GM20000 (cell line): ENCODE measurements at places on chromosomes 7 and 10.

DNA sequence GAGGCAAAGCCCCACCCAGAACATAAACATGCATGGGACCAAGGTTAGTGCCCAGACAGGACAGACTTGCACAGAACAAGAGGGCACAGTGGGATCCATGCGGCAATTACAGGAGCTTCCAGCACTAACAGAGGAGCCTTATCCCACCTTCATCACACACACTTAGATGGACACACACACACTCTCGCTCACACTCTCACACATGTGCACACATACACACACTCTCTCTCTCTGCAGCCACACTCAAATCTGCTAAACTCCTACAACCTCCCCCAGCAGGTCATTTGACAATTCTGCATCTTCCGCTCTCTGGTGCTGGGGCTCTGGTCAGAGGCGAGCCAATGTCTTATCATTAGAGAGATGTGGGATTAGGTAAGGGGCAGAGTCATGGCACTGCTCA lies 120.5 kb downstream of the UBE2H start:
- no peak for DNase-seq

DNA sequence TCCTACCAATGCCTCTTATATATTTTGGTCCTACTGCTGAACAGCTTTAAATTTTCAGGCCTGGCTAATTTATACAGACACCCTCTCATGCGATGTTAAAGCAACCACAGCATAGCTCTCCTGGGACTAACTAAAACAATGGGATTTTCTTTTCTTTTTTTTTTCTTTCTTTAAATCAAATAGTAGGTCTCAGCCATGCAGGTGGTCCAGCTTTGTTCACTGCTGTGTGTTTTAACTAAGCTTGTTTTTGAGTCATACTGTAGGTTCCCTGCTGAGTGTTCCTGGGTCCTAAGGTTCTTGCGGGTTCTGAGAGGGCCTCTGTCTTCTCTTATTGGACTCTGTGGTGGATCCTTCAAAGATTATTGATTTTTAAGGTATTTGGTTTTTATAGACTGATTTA lies 113.1 kb upstream of the SORCS1 start:
- DNase-seq: no peak

DNA sequence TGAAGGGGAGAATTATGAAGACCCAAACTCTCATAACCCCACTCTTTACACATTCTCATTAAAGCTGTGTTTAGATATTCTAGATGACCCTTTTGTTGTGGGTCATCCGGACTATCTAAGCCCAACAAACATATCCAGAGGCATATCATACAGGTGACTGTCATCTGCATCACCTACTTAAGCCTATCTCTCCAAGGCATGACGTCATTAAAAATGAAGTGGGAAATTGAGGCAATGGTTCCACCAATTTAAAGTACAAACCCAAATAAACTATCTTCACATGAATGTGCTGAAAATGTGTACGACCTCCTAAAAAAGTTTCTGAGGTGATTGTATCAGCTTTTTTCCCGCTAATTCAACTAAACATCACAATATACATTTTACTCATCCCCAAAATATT lies 4.5 kb upstream of the RALA start:
- no peak for DNase-seq

GRCh38 chr7:32119790-32120196 lies 49.6 kb upstream of the PDE1C start:
- no peak for DNase-seq

DNA sequence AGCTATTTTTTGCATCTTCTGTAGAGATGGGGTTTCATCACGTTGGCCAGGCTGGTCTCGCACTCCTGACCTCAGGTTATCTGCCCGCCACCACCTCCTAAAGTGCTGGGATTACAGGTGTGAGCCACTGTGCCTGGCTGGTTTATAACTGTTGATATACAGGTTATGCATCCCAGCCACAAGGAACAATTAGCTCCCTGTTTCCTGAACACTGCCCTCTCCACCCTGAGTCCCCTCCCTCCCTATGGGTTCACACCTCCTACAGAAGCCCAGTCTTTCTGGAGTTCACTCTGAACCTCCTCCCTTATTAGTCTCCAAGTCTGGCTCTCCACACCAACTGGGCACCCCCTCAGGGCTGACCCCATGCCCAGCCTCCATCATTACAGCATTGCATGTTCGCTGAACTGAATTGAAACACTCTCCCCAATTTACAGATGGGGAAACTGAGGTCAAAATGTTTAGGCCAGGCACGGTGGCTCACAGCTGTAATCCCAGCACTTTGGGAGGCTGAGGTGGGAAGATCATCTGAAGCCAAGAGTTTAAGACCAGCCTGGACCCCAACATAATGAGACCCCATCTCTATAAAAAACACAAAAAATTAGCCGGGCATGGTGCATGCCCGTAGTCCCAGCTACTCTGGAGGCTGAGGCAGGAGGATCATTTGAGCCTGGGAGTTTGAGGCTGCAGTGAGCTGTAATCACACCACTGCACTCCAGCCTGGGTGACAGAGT lies 1.7 kb upstream of the CLIP2 start:
- no peak for DNase-seq

DNA sequence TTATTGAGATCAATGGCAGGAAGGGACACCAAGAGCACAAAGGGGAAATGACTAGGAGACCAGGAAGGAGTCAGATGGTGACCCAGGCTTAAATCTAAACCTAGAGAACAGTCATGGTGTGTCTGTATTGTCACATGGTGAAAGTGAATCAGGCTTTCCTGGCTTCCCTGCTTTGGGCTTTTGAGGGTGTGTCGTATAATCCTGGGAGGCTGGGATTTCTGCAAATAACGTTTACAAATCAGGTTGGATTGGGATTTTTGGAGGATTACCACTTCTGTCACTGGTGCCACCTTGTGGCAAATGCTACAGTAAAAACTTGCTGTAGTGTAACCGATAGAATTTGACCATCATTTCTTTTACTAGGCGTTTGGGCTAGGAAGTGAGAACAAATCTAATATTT lies 502.6 kb downstream of the NRG3 start:
- DNase-seq: no peak

DNA sequence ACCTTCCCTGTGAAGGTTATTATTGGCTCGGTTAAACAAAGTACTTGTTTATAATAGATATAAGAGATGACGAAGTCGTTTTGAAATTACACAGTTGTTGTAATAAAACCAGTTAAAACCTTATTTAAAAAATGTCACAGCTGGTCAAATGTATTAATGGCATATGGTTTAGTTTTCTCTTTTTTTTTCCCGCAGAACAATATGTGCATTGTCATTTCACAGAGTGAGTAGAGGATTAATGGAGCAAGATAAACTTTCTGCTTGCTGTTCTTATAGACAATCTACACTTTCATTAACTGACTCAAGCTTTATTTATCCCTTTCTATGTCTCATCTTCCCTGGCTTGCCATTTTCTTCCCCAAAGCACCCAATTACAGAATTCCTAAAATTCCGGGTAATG lies 404.3 kb upstream of the NPVF start:
- no peak for DNase-seq

DNA sequence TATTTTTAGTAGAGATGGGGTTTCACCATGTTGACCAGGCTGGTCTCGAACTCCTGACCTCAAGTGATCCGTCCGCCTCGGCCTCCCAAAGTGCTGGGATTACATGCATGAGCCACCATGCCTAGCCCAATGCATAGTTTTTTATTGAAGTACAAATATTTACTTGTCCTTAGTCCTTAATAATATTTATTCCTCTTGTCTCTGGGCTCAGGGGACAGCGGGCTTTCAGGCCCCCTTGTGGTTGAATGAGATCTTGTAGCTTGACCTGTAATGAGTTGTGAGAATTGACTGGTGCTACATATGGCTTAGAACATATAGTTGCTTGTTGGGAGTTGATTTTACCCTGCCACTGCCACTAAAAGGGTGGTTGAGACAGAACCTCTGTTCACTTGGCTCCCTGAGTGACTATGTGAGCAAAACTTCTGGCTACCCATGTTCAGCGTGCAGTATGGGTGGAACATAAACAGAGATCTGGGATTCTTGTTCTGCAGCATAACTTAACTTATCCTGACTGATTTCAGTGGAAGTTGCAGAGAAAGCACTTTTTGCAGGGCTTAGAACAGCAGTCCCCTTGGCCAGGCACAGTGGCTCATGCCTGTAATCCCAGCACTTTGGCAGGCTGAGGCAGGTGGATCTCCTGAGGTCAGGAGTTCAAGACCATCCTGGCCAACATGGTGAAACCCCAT lies 14.9 kb downstream of the CCL26 start:
- DNase-seq: no peak

GRCh38 chr7:52154382-52154781 lies 837.8 kb upstream of the COBL start:
- DNase-seq: no peak

- no peak for DNase-seq
These were observed 142.5 kb downstream of the WDR37 start for GRCh38 chr10:1198453-1199344.

- no peak for DNase-seq
These were observed 32.7 kb downstream of the ADAP1 start for GRCh38 chr7:921581-922333.

- DNase-seq: no peak
These were observed 286.6 kb downstream of the ANKRD7 start for GRCh38 chr7:118511146-118511545.

DNA sequence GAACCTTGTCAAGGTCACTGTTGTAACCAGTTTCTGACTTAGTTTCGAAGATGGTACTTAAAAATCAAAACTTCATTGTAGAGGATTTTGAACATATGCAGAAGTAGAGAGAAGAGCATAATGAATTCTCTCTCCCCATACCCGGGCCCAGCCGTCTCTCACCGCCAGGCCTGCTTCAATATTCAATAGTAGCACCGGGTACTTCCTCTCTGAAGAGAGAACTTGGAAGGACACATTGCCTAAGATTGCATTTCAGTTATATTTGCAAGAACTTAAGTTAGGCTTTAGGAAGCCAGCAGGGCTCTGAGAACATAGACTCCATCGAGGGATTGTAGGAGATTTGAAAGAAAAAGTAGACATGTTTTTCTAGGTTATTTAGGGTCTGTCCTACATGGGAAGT lies 19.1 kb downstream of the LMTK2 start:
- no peak for DNase-seq

- no peak for DNase-seq
These were observed 33.4 kb upstream of the VWDE start for GRCh38 chr7:12436896-12437535.

GRCh38 chr7:81590131-81590530 lies 179.7 kb downstream of the HGF start:
- DNase-seq: no peak

- DNase-seq: no peak
These were observed 180.9 kb downstream of the SEMA3A start for GRCh38 chr7:84013616-84014240.

- no peak for DNase-seq
These were observed 28.7 kb downstream of the TBXAS1 start for GRCh38 chr7:139857791-139858190.

GRCh38 chr10:24541239-24541753 lies 182.4 kb downstream of the ARHGAP21 start:
- no peak for DNase-seq

DNA sequence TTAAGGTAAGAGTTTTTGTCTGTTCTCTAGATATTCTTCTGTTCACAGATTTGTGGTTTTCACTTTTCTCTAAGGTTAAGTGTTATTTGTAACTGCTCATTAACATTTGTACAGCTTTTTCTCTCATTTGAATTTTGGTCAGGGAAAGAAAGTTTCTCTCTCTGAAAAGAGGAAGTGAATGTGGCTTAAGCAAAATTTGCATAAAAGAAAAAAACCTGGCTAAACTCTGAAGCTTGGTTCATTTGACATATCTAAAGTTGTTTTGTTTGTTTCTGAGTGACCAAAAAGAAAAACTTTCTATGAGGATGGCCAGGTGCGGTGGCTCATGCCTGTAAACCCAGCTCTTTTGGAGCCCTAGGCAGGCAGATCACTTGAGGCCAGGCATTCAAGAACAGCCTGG lies 22.0 kb upstream of the SLC26A4 start:
- peak; percentile 55 for DNase-seq

- no peak for DNase-seq
These were observed 53.6 kb downstream of the PIK3AP1 start for GRCh38 chr10:96666741-96667140.

DNA sequence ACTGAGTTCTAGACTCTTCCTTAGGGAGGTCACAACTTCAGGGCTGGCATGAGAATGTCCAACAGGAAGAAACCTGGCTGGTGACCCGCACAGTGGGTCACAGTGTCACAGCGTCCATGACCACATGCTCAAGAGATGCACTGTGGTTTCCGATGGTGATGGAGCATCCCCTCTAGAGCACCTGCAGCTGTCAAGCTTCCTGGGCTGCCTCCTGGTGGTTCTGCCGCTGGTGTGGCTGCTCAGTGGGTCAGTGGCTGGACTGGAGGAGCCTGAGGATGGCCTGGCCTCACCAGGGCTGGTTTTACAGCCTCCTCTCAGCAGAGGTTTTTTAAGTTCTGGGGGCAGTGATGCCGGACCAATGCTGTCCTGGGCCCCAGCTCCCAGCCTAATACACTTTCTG lies 149.3 kb downstream of the SH3PXD2A start:
- no peak for DNase-seq

DNA sequence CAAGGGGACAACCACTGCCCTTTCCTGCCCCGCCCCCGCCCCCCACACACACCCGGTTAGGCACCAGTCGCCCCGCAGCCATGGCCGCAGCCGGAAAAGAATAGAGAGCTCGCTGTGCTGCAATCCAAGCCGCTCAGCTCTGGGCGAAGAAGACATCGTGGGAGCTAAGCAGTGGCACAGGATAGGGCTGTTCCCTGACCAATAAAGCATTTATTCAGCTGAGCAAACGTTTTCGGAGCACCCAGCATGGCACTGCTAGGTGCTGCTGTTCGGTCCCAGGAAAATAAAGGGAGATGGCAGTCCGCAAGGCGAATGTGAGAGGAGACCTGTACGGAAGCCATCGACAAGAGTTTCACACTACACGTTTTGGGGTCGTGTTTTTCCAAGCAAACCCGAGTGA lies 18.3 kb downstream of the SKIDA1 start:
- no peak for DNase-seq

DNA sequence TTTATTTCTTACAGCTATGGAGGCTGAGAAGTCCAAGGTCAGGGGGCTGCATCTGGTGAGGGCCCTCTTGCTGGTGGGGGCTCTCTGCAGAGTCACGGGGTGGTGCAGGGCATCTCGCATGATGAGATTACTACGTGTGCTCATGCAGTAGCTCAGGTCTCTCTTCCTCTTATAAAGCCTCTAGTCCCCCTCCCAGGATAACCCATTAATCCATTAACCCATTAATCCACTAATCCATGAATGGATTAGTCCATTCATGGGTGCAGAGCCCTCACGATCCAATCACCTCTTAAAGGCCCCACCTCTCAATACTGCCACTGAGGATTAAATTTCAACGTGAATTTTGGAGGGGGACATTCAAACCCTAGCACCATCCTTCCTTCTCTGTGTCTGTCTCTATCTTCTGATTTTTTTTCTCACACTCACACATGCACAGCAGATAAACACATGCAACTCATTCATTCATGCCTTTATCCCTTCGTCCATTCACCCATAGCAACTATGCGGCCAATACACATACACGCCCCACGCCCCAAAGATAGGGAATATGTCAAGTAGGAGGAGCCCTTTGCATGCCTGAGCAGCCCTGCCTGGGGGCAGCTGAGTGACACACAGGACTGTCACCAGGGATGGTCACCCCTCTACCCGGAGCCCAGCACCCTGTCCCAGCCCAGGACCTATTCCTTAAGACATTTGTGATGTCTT lies 86.5 kb downstream of the C10orf105 start:
- DNase-seq: no peak
